MCF 10A (cell line): ENCODE measurements at places on chromosomes 11 and 22. TPM values are rescaled to one million over a fixed set of nuclear protein-coding genes. Genes with fewer than 3 reads are reported as not detected.
A peak's percentile ranks its signal among the peaks of the same experiment; 100 is the strongest.

DNA sequence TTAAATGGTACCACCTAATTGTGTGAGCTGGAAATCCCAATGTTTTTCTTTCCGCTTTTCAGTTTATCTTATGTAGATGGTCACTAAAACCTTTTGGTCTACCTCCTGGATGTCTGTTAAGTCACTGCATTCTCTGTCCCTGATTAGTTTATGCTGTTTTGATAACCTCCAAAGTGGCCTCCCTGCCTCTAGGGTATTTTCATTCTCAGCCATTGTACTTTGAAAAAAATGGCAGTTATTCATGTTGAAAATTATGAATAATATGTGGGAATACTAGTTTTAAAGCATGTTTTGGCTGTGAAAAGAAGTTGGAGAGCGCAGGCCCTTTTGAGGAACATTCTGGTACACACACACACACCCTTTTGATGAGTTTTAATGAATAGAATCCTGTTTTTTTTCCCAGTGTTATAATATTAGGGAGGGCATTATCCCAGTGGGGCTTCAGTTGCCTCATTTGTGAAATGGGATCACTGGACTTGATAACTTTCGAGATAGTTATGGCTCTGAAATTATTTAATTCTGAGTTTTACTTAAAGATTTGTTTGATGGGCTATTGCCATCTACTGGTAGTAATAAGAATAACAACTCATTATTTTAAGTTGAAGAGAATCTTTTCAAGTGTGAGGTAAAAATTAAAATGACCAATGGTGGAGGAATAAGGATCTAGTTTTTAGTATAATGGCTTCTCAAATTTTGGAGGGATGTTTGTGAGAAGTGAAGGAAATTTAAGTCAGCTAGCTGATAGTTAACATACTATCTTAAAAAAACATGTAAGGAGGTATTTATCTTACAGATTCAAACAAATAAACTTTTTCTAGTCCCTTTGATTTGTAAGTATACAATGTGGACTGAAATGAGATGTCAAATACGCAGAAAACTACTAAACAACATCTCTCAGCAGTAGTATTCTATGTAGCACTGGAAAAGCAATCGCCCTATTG is 3.9 kb downstream of the FDX1 start:
- peak; percentile 39 for DNase-seq

- no peak for DNase-seq
These were observed 3.6 kb downstream of the C11orf87 start for GRCh38 chr11:109425554-109425953.

DNA sequence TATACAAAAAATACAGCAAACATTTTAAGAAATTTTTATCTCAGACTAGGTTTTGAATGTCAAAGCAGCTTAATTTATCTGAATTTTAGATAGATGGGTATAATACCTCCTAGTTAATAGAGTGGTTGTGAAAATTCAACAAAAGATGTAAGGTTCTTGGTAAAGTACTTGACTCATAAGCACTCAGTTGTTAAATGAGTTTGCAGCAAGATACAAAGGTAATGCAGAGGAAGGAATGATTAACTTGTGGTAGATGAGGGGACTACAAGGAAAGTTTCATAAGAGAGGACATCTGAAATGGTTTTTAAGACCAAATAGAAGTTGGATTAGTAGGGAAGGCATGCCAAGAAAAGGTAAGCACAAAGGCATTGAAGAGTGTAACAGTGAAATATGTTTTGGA is 37.4 kb downstream of the PPME1 start:
- DNase-seq, result no peak

- no peak for DNase-seq
These were observed 23.5 kb downstream of the MUC6 start for GRCh38 chr11:1012740-1013630.

GRCh38 chr22:19892257-19892879 is 37.7 kb upstream of the GNB1L start:
- peak; percentile 41 for DNase-seq

GRCh38 chr11:75659836-75660235 is 9.0 kb downstream of the MAP6 start:
- DNase-seq, result no peak

DNA sequence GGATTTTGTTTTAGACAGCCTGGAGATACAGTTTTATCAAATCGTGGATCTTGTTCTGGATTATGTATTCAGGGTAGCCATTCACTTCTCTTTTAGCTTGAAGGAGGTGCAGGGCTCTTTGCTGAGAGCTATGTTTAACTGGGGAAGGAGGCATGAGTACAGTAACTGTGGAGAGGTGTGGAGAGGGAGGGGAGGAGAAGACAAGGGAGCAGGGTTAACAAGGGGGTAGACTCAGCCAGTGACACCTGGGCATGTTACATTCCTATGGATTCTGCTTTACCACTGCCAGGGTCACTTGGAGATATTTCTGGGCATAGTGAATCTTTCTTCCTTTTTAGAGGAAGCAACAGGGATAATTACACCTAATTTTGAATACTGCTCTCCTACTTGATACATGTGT is 536.0 kb downstream of the TMEM135 start:
- DNase-seq, result no peak

DNA sequence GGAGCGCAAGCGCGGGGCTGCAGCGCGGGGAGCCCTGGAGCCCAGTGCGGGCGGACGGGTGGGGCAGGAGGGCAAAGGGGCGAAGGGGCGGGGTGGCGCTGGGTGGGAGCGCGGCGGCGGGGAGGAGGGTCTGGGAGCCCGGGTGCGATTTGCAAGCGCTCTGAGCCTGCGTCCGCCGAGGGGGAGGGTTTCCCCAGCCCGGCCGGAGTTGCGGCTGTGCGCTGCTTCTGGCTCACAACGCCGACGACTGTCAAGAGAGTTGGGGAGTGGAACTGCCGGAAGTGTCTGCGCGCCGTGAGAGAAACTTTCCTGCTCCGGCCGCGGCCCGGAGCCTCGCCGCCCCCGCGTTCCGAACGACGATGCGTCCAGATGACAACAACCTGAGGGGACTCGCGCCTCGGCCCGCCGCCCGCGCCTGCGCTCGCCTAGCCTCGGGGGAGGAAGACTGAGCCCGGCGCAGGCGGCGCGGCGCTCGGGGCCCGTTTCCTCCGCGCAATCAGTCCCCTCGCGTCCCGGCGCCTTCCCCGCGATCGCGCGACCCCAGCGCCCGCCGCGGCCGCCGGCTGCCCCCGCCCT is at the start of gene ARHGAP42:
TSS of gene ARHGAP42 (plus strand) at position 235 of the 576 bp plus-strand sequence. CDS start 391 bp downstream, outside the sequence.
- DNase-seq, result peak; percentile 55

DNA sequence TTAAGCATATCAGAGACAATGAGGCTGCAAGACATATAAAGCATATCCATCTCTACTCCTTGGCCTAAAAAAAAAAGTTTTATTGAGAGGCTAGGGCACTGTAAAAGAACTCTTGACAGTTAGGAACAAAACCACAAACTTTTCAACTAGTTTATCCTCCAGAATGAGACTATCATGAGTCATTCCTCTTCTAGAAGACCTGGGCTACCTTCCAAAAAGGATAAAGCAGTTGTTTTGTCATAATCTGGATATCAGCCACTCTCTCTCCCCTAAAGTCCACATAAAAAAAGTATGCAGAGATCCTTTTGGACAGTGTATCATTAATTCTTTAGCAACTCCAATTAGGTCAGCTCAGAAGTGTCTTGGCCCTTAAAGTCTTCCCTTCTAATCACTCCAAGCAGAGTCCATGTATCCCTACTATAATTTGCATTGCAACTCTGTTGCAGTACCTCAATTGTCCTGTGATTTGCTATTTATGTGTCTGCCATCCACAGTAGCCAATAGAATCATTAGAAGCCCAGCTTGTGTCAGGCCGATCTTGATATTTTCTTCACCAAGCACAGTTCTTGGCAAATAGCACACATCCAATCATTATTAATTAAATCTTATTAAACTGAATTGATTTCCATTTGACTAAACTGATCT is 10.4 kb downstream of the OR51T1 start:
- peak; percentile 85 for DNase-seq

GRCh38 chr11:115939104-115939730 is 435.0 kb upstream of the CADM1 start:
- no peak for DNase-seq

GRCh38 chr11:72410956-72411355 is 23.4 kb downstream of the CLPB start:
- no peak for DNase-seq

SCGB1A1 gene
- not detected in 2 replicates for total RNA-seq

HBG1 gene
- total RNA-seq, result not detected in 2 replicates

HSPB2 gene
- 0.23 TPM in 1 of 2 replicates, not detected in the other for total RNA-seq

OR8G1 gene
- not detected in 2 replicates for total RNA-seq

PVALB gene
- total RNA-seq, result not detected in 2 replicates

ASPHD2 gene
- 4.0 and 4.8 TPM in 2 replicates for total RNA-seq

MUC6 gene
- total RNA-seq, result not detected in 2 replicates

EHF gene
- 0.54 and 1.1 TPM in 2 replicates for total RNA-seq

IGLL1 gene
- total RNA-seq, result not detected in 2 replicates
